ENCODE measurements at places on chromosomes 1 and 21.
A peak's percentile ranks its signal among the peaks of the same experiment; 100 is the strongest.

DNA sequence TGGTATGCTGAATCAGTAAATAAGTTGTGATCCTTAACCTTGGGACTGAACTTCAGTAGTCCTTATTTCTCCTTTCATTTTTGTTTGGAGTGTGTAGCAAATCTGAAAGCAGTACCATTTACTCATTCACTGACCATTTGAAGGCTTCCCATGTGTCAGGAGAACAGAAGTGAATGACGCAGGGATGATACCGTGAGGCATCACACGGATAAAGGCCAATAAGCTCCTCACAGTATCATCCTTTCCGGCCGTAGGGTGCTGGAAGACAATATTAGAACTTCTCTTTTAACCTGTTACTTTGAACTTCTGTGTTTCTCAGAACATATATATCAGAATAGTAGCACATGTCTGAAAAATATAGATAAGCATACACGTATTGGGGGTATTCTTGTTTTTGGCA lies 21.3 kb downstream of the BACH1 start:
- no peak for DNase-seq

DNA sequence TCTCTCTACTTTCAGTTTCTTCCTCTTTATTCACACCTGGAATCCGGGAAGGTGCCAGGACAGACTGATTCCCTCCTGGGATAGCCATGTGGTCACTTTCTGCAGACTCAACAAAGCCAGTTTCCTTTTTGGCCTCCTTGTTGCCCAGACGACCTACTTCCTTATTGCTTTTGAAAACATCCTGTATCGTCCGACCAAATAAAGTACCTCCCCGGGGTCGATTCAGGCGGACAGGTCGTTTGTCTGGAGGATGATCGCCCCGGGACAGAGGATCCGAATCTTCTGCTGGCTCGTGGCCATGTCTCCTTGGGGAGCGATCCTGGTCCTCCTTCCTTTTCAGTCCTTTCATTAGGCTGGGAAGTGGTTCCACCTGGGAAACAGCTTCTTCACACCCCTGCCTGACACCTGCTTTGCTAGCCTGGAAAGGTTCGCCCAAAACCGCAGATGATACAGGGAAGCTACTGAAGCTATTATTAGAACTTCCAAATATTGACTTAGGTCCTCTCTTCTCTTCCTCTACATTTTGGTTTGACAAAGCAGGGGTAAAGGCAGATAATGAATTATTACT lies 1.2 kb downstream of the MCM3AP start:
- no peak for DNase-seq

GRCh38 chr1:52925571-52926005 lies 1.5 kb upstream of the SCP2 start:
- DNase-seq, result no peak

- no peak for DNase-seq
Measured at GRCh38 chr1:244850896-244851295, 13.4 kb downstream of the HNRNPU start.

- DNase-seq, result no peak
Measured at GRCh38 chr21:43703035-43703880, 15.7 kb upstream of the PDXK start.

- no peak for DNase-seq
Measured at GRCh38 chr1:212557739-212558692, 50.5 kb upstream of the ATF3 start.

- no peak for DNase-seq
Measured at GRCh38 chr1:43994794-43995790, 3.7 kb downstream of the CCDC24 start.

- no peak for DNase-seq
Measured at GRCh38 chr21:33968080-33968994, 52.7 kb upstream of the ATP5PO start.

- no peak for DNase-seq
Measured at GRCh38 chr1:171296897-171297296, 17.1 kb upstream of the FMO4 start.

DNA sequence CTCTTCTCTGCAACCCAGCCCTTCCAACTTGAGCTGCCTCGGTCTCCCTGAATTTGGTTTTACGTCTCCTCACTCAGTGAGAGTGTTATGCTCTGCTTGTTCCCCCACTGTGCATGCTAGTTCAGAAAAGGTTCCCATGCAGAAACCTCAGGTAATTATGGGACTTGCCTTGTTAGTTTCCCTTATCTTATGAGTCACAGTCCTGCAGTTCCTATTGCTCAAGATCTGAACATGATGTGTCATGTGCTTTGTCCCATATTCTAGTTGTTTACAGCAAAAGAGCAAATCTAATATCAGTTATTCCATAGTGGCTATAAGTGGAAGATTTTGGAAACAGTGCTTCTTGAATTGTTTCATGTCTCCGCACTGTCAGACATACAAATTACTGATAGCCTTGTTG lies 74.4 kb downstream of the DUSP10 start:
- DNase-seq, result no peak

DNA sequence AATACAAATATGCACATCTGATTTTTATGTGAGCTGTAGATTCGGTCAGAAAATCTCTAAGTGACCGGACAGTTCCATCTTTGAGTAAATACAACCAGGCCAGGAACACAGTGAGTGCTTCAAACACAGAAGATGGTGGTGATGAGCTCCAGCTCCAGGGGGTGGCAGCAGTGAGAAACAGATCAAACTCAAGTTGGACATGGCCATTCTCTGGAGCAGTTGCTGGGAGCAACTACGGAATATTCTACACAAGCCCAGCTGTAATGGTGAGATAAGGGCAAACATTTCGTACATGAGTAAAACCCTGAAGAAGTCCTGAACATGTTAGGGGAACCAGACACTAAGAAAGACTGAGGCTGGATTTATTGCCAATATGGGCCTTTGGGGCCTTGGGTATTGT lies 100.7 kb downstream of the BARHL2 start:
- DNase-seq, result no peak

DNA sequence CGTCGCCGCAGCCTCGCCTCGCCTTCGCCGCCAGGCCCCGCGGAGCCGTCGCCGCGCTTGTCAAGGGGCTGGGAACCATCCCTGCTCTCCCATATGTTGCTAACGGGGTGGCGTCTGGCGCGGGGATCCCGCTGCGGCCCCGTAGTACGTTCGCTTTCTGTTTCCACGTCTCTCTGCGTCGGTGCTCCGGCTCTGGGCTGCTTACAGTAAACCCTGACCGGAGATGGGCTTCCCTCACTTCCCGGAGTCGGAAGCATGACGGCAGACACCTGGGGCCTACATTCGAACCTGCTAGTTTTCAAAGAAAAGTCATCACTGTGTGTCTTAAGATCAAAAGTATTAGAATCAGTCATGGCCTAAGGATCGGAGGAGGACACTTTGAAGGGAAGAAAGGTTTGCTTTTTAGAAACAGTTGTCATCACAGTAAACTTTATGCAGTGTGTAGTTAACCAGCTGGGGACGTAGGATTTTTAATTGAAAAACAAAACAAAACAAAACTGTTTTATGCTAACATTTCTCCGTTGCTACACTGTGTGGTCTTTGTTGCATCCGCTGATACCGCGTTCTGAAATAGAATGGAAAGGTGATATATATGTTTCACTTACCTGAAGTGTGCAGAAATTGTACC lies 69.0 kb downstream of the SLC35A3 start:
- DNase-seq, result peak; percentile 46

GRCh38 chr1:229940684-229941083 lies 126.4 kb upstream of the GALNT2 start:
- DNase-seq, result no peak

- DNase-seq, result no peak
Measured at GRCh38 chr1:53295295-53295694, 32.6 kb downstream of the LRP8 start.

GRCh38 chr21:33433425-33434114 lies 30.4 kb downstream of the IFNGR2 start:
- DNase-seq, result no peak

GRCh38 chr1:89881415-89882058 lies 60.7 kb downstream of the LRRC8D start:
- no peak for DNase-seq

DNA sequence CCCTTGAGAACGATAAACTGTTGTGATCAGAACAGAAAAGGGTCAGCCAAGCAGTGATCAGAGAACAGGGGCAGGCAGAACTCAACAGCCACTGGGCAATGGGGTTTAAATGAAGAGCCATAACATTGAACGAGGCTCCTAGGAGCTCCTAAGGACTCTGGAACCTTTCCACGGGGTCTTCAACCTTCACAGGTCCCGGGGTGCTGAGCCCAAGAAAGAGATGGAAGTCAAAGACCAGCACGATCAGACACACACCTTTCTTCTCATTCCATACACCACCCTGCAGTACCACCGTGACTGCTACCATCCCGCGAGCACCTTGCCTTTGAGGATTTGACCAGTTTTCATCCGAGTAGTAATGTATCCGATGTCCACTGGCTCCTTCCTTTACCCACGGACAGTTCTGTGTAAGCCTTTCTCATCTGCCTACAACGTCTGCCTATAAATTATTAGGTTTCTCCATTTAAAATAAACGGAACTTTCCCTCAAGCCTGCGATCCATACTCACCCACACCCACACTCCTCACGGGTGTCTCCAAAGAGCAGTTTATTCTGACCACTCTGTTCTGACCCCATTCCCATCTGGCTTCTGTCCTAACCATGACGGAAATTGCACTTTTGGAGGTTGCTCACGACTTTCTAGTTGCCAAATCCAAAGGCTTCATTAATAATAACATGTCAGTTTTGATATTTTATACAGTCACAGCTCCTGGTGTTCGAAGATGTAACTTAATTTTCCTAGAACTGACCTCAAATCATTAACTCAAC lies 16.8 kb upstream of the HHAT start:
- no peak for DNase-seq

DNA sequence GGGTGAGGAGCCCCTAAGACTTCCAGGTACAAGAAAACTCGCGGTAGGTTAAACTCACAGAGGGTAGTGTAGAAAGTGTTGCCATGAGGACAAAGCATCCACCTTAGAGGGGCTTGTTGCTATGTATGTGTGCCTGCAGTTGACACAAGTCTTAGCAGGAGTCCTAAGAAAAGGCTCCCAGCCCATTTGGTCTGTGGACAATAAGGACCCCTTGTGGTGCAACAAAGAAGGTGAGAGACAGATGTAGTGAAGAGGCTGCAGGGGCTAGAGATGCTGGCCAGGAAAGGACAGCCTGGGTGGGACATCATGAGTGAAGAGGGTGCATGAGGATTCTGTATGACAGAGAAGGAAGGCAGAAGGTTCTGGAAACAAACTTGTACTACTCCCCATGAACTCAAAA lies 36.3 kb upstream of the IL10 start:
- no peak for DNase-seq

DNA sequence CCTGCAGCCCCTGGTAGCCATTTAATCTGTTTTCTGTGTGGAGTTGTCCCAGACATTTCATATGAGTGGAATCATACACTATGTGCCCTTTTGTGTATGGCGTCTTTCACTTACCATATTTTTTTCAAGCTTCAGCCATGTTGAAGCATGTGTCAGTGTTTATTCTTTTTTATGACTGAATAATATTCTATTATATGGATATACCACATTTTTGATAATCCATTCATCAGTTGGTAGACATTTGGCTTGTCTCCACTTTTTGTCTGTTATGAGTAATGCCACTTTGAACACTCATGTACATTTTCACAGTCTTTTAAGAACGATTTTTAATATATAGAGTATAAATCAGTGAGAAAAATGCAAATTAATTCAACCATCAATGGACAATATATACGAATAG lies 44.7 kb downstream of the ATF6 start:
- no peak for DNase-seq
